ENCODE measurements at places on chromosomes 3 and 15.

- no peaks in the 10 kb centered on the region for H3K36me3 ChIP-seq
- H3K4me1 ChIP-seq: no peaks in the 10 kb centered on the region
- H3K27me3 ChIP-seq: no peaks in the 10 kb centered on the region
- no peak overlapping the region for H3K27ac ChIP-seq
Measured at GRCh38 chr15:69666921-69667811, 214.5 kb downstream of the RPLP1 start.

DNA sequence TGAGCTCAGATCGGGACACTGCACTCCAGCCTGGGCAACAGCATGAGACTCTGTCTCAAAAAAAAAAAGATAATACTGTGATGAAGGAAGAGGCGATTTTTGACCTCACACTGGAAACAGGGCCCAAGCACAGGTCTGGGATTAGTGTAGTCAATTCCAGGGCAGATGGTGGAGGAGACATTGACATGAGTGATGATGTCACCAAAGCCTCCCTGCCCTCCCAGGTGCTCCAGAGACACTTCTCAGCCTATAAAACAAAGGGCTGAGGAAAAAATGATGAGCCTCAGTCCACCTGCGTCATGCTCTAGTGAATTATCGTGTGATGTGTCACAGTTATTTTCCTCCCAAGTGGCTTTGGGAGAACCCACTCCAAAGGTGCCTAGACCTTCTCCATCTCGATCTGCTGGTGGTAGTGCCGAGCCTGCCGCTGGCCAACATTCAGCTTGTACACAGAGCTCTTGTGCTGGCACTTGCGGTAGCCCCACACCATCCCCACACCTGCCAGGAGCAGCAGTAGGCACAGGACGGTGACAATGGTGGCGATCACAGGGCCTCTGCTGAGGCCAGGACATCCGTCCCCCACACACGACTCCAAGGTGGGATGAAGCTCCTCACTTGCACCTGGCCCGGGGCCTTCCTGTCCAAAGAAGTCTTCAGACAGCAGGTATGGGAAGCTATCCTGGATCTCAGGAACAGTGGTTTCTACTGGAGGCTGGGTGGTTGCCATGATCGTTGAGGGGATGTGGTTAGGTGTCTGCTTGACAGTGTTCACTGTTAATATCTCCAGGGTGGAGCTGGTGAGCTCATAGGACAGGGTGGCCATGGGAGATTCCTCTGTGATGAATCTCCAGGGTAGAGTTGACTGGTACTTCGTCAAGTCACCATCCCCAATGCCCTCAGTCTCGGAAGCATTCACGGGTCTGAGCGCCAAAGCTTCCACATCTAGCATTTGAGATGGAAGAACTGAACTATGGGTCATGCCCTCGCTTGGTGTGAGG, 38.8 kb downstream of the CRTAP start:
- no peak overlapping the region for H3K4me3 ChIP-seq
- DNase-seq: no peak
- no peaks in the 10 kb centered on the region for H3K27me3 ChIP-seq
- H3K4me1 ChIP-seq: no peaks in the 10 kb centered on the region

- no peak overlapping the region for H3K27ac ChIP-seq
- H3K36me3 ChIP-seq: no peaks in the 10 kb centered on the region
- peaks cover 26% of the 10 kb centered on the region for H3K4me1 ChIP-seq
- H3K4me3 ChIP-seq: peak overlapping the region; percentile 64
Measured at GRCh38 chr3:123028233-123028828, 768 bp upstream of the SEMA5B start.

GRCh38 chr15:64426845-64427465, 33.4 kb upstream of the ZNF609 start:
- DNase-seq: peak; percentile 43
- H3K4me1 ChIP-seq: peaks cover 14% of the 10 kb centered on the region
- no peak overlapping the region for H3K27ac ChIP-seq

- H3K27ac ChIP-seq: no peak overlapping the region
- H3K36me3 ChIP-seq: no peaks in the 10 kb centered on the region
- no peaks in the 10 kb centered on the region for H3K27me3 ChIP-seq
- DNase-seq: no peak
Measured at GRCh38 chr15:63133786-63134185, 12.1 kb downstream of the LACTB start.

DNA sequence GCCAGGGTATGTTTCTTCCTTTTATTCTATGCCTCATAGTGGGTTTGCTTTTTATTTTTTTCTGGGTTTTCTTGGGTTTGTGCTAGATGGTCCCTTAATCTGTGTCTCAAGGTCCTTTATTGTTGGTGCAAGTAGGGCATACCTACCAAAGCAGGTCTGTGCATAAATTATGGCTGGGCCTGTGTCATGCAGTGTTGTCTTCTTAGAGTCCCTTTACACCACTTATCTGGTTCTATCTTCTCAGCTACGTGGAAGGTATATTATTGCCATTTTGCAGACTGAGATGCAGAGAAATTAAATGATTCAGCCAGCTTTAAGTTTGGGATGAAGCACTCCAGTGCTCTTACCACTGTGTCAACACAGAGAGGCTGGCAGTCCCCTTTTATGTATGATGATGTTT, 293.5 kb upstream of the SOX2 start:
- DNase-seq: no peak
- H3K27ac ChIP-seq: no peak overlapping the region
- H3K27me3 ChIP-seq: no peaks in the 10 kb centered on the region
- H3K4me1 ChIP-seq: peaks cover 18% of the 10 kb centered on the region
- H3K4me3 ChIP-seq: no peak overlapping the region

- peaks cover 9% of the 10 kb centered on the region for H3K4me1 ChIP-seq
- no peak overlapping the region for H3K4me3 ChIP-seq
- peaks cover 12% of the 10 kb centered on the region for H3K27me3 ChIP-seq
- DNase-seq: peak; percentile 86
- H3K36me3 ChIP-seq: no peaks in the 10 kb centered on the region
- no peak overlapping the region for H3K27ac ChIP-seq
Measured at GRCh38 chr15:74053941-74054529, 28.3 kb downstream of the GOLGA6A start.

DNA sequence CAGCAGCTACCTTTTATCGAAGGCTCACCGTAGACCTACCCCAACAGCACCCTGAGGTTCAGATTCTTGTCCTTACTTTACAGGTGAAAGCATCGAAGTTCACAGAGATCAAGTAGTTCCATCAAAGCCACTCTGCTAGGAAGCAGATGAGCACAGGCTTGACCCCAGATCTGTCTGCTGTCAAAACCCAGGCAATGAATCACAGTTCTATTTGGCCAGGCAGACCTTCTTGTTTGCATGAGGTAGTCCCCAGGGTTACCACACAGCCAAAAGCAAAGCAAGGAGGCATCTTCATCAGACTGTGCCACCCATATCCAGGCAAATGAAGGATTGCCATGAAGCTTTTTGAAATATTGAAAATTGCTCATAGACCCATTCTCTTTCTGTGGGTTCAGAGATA, 33.0 kb downstream of the HES1 start:
- peaks cover 15% of the 10 kb centered on the region for H3K4me1 ChIP-seq
- no peaks in the 10 kb centered on the region for H3K27me3 ChIP-seq
- no peak for DNase-seq
- no peak overlapping the region for H3K4me3 ChIP-seq

GRCh38 chr3:194988495-194989165, 282.3 kb downstream of the XXYLT1 start:
- no peaks in the 10 kb centered on the region for H3K27me3 ChIP-seq
- no peaks in the 10 kb centered on the region for H3K4me1 ChIP-seq
- no peaks in the 10 kb centered on the region for H3K36me3 ChIP-seq
- no peak overlapping the region for H3K4me3 ChIP-seq

- DNase-seq: no peak
- no peaks in the 10 kb centered on the region for H3K36me3 ChIP-seq
- H3K27me3 ChIP-seq: no peaks in the 10 kb centered on the region
- peaks cover 10% of the 10 kb centered on the region for H3K4me1 ChIP-seq
- no peak overlapping the region for H3K27ac ChIP-seq
Measured at GRCh38 chr15:91369823-91370222, 269.8 kb downstream of the SV2B start.

- no peak overlapping the region for H3K27ac ChIP-seq
- H3K4me1 ChIP-seq: peaks cover 28% of the 10 kb centered on the region
- H3K27me3 ChIP-seq: peaks cover 33% of the 10 kb centered on the region
- no peak overlapping the region for H3K4me3 ChIP-seq
- H3K36me3 ChIP-seq: no peaks in the 10 kb centered on the region
- DNase-seq: no peak
Measured at GRCh38 chr3:137062250-137062649, 104.5 kb downstream of the IL20RB start.

- H3K36me3 ChIP-seq: no peaks in the 10 kb centered on the region
- H3K27me3 ChIP-seq: no peaks in the 10 kb centered on the region
- peak; percentile 19 for DNase-seq
- no peak overlapping the region for H3K4me3 ChIP-seq
Measured at GRCh38 chr3:164845739-164846138, 232.6 kb downstream of the SI start.

DNA sequence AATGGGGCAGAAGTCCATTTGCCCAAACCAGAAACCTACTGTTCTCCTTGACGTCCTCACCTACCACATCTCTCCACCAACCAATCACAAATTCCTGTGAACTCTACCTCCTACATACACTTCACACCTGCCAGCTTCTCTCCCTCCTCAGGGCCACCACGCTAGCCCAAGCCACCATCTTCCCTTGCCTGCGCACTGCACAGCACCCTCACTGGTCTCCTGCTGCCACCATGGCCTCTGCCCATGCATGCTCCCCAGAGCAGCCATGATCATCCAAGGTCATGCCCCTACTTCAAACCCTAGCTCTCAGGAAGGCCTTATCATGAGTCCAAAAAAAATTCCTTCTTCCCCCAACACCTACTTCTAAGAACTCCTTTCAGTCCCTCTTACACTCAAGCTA, 1.1 kb upstream of the EPHB3 start:
- DNase-seq: no peak
- H3K4me1 ChIP-seq: peaks cover 54% of the 10 kb centered on the region
- 0 out of 2 replicates have a peak overlapping the region, but pooled peaks have one; percentile 43 for H3K4me3 ChIP-seq
- H3K36me3 ChIP-seq: no peaks in the 10 kb centered on the region

- H3K4me3 ChIP-seq: no peak overlapping the region
- H3K27me3 ChIP-seq: peaks cover 10% of the 10 kb centered on the region
- no peak for DNase-seq
- no peak overlapping the region for H3K27ac ChIP-seq
Measured at GRCh38 chr3:177336873-177337450, 139.7 kb upstream of the TBL1XR1 start.

GRCh38 chr3:46496746-46497555, 825 bp upstream of the RTP3 start:
- H3K36me3 ChIP-seq: no peaks in the 10 kb centered on the region

DNA sequence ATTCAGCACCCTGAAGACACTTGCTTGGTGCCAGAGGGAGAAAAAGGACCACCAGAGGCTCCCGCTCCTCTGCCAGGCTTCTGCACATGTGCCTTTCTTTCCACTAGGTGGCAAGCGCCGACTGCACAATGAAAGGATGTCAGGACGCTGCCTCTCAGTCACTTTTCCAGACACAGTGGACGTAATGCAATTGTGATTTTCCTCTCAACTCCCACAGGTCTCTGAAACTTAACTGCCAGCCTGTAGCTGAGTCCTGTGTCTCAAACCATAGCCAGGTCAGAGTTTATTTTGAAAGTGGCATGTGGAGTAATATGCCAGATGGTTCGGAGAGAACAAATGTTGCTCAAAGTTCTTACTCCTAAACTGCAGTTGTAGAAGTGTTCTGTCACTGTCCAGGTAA, 162.9 kb downstream of the ITPR1 start:
- H3K4me3 ChIP-seq: no peak overlapping the region
- peak; percentile 91 for DNase-seq
- H3K36me3 ChIP-seq: no peaks in the 10 kb centered on the region

- no peak overlapping the region for H3K27ac ChIP-seq
- no peaks in the 10 kb centered on the region for H3K36me3 ChIP-seq
- no peak overlapping the region for H3K4me3 ChIP-seq
- no peak for DNase-seq
- H3K4me1 ChIP-seq: no peaks in the 10 kb centered on the region
Measured at GRCh38 chr3:115224687-115225086, 77.6 kb upstream of the ZBTB20 start.

DNA sequence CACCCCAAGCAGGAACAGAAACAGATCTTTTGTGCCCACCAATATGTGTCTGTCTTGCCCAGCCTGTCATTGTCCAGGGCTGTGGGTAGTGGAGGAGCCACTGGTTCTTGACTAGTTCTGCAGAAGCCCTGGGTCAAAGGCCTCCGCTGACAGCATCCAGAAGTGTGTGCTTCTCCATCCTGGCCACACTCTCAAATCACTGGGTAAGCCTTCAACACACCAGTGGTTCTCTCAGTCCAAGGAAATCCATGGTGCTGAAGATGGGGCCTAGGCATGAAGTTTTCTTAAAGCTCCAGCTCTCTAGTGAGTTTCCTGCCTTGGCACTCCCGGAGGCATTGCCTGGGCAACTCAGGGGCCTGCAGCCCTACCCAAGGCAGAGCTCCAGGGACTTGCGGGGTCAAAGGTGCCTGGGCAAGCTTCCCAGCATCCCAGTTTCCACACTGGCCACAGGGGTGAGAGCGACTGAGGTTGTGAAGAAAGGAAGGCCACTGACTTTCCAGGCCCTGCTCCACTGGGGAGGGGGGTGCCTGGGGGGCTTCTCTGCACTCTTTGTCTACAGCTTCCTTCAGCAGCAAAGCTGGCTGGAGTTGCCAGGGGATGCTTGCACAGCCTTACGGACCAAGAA, 37.9 kb upstream of the RPL32 start:
- no peak overlapping the region for H3K4me3 ChIP-seq
- H3K36me3 ChIP-seq: no peaks in the 10 kb centered on the region
- DNase-seq: no peak
- no peak overlapping the region for H3K27ac ChIP-seq
- H3K27me3 ChIP-seq: peaks cover 15% of the 10 kb centered on the region

DNA sequence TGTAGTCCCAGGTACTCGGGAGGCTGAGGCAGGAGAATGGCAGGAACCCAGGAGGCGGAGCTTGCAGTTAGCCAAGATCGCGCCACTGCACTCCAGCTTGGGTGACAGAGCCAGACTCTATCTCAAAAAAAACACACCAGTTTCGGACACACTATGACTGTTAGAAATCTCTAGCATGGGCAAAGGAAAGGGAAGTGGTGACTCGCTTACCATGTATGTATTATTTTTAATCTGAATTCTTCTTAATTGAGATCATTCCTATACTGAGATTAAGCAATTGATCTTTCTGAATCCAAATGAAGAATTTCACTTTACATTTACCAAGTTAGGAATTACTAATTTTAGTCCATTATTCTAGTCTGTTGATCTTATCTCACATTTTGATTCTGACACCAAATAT, 459.2 kb upstream of the ALCAM start:
- no peak overlapping the region for H3K27ac ChIP-seq
- no peaks in the 10 kb centered on the region for H3K27me3 ChIP-seq
- H3K4me3 ChIP-seq: no peak overlapping the region
- no peaks in the 10 kb centered on the region for H3K4me1 ChIP-seq
- H3K36me3 ChIP-seq: no peaks in the 10 kb centered on the region
- no peak for DNase-seq

GRCh38 chr15:88019656-88020055, 236.9 kb downstream of the NTRK3 start:
- H3K4me3 ChIP-seq: no peak overlapping the region
- H3K36me3 ChIP-seq: no peaks in the 10 kb centered on the region
- H3K4me1 ChIP-seq: peaks cover 17% of the 10 kb centered on the region
- H3K27ac ChIP-seq: no peak overlapping the region

- H3K4me1 ChIP-seq: no peaks in the 10 kb centered on the region
- DNase-seq: no peak
- H3K27me3 ChIP-seq: no peaks in the 10 kb centered on the region
Measured at GRCh38 chr15:29952225-29952624, 130.0 kb upstream of the TJP1 start.

Data from GM23338 (cell line).